Brain pericyte (primary cell): ENCODE measurements at places on chromosomes 12 and 14.

DNA sequence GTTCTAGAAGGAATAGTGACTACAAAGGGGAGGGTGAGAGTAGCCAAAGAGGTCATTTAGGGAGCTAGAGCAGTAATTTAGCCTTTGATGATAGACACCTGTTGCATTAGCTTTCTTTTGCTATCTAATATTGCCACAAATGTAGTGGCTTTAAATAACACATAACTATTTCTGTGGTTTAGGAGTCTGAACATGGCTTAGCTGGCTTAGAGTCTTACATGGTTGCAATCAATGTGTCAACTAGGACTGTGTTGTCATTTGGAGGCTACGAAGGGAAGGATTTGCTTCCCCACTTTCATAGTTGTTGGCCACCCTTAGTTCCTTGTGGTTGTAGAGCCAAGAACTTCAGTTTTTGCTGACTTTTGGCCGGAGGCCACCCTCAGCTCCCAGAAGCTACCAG lies 99.9 kb downstream of the C12orf50 start:
- no peak for DNase-seq

DNA sequence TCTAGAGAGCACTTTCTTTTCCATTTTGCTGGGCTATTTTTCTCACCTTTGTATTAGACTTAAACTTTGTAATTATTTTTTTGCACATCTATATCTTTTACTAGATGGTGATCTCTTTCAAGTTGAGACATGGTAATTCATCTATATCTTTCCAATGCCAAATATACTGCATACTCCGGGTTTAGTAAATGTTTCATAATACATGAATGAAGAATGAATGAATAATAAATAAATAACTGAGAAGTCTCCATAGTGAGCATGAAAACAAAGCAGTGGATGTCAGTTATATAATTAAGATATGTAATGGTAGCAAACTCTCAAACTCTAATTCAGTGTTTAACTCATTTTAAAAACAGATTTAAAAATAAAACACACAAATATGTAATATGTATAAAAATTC lies 342.5 kb upstream of the KITLG start:
- DNase-seq: no peak

- DNase-seq: no peak
Measured at GRCh38 chr12:10641735-10642500, 28.5 kb upstream of the MAGOHB start.

DNA sequence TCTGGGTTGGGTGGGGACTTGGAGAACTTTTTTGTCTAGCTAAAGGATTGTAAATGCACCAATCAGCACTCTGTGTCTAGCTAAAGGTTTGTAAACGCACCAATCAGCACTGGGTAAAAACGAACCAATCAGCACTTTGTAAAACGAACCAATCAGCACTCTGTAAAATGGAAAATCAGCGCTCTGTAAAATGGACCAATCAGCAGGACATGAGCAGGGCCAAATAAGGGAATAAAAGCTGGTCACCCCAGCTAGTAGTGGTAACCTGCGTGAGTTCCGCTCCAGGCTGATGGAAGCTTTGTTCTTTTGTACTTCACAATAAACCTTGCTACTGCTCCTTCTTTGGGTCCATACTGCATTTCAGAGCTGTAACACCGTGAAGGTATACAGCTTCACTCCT lies 1.7 kb upstream of the ACOT2 start:
- no peak for DNase-seq

DNA sequence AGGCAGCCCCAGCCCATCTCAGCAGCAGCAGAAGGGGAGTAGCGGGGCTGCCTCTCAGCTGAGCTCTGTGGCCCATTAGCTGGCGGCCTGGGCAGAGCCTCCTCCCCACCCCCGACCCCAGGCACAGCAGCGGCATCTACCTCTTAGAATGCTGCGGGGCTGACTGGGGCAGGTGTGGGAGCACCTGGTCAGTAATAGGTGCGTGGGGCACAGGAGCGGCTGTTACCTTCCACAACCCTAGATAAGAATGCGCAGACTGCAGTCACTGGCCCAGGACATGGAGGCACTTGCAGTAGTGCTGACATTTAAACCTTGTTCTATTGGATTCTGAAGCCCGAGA lies 35.6 kb downstream of the SYNE3 start:
- no peak for DNase-seq

DNA sequence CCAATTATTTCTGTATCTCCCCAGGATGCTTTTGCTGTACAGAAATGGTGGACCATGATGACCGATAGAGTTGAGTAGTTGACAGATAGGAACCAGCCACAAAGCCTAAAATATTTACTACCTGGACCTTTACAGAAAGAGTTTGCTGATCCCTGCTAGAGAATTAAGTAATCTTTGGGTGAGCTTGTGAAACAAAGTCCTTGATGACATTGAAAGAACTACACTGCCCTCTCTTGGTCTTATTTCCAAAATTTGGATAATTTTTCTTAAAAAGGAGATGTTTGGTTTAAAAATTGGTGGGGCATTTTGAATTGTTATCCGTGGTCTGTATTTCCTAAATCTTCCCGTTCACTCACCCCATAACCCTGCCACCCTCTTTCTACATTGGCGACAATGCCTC lies 13.7 kb upstream of the TCTN1 start:
- DNase-seq: no peak

DNA sequence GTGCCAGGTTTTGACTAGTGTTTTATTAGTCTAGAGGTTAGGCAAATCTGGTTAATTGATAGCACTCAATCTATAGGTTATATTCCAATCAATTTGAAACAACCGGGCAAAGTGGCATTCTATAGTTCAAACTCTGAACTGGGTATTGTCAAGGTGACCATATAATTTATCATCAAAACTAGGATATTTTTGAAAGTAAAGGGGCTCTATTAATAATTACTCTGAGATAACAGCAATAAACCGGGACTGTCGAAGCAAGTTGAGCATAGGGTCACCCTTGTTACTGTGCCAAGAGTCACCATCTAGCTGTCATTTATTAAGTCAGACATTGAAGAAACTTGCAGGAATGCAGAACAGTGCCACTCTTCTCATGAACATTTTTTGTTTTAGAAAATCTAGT lies 321.2 kb downstream of the RAD51B start:
- no peak for DNase-seq

DNA sequence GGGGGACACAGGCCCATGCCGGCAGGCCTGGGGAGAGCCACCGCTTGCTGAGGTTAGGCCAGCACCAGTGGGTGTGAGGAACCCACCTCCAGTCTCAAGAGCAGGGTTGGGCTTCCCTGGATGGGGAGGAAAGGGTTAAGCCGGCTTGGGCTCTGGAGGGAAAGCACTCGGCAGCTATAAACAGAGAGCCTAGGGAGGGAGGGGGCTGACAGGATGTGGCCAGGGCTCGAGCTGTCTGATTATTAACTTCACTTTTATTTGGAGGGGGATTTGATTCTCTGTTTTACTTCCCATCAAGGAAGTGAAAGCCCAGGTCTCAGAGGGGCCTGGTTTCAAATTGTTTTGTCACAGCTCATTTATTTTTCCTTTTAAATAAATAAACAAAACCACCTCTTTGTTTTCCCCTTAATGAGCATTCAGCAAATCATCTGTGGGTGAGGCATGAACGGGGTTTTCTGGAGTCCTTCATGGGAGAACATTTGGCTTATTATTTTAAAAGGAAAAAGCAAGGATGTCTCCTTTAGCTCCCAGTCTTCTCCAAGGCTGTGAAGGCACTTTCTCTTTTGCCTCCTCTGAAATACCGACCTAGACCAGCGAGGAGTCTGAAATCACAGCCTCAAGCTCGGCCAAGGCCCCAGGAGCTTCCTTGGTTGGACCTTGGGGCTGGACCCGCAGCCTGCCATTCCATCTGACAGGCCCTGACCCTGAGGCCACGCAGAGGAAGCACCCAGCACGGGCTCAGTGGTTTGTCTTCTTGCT lies 21.9 kb upstream of the ZFP36L1 start:
- DNase-seq: no peak

DNA sequence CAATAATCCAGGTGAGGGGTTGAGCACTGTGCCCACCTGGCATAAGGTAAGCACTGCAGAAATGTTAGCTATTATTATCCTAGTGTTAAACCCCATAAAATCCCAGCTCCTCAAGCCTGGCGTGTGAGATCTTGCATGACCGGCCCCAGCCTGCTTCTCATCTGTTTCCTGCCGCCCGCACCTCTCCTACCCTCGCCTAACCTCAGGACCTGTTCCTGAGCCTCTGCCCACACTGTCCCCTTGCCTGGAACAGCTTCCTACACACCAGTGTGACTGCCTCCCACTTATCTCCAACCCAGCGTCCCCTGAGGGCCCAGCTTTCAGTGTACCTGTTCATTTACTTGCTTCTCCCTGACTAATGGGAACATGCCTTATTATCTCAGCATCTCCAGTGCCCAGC lies 24.7 kb downstream of the ISCA2 start:
- no peak for DNase-seq

- DNase-seq: peak; percentile 39
Measured at GRCh38 chr12:63937378-63938316, 93.1 kb downstream of the SRGAP1 start.

GRCh38 chr12:104420868-104421267 lies 35.9 kb upstream of the CHST11 start:
- no peak for DNase-seq

DNA sequence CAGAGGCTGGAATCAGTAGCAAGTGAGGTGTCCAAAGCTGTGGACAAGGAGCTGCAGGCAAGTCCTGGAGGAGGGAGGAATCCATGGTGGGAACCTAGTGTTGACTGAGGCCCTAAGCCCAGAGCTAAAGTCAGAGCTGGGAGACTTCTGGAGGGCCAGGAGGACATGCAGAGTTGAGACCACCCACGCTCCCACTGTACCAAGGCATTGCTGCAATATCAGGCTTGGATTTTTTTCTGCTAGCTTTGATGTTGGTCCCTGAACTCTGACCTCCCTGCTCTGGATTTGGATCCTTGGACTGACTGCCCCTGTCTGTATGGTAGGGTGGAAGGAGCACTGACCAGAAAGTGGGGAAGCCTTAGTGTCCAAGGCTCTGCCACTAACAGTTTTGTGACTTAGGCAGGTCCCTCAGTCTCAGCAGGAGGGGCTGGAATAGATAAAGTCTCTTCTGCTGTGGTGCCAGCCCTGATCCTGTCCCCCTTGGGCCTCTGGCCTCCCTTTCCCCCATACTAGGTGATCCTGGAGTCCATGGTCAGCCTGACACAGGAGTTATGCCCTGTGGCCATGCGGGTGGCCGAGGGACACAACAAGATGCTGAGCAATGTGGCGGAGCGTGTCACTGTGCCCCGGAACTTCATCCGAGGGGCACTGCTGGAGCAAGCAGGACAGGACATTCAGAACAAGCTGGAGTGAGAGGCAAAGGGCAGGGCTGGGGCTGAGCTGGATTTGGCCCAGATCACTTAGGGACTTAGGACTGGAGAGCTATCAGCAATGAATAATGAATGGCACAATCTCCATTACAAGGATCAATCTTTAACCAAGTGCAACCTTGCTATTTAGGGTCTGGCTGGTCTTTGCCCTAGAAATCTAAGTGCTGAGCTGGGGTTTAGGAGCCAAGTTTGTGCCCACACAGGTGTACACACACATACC lies 9.4 kb downstream of the CARMIL3 start:
- no peak for DNase-seq
